ENCODE measurements at places on chromosomes 7 and 10. TPM values are rescaled to one million over a fixed set of nuclear protein-coding genes. Genes with fewer than 3 reads are reported as not detected.
A peak's percentile ranks its signal among the peaks of the same experiment; 100 is the strongest.

DNA sequence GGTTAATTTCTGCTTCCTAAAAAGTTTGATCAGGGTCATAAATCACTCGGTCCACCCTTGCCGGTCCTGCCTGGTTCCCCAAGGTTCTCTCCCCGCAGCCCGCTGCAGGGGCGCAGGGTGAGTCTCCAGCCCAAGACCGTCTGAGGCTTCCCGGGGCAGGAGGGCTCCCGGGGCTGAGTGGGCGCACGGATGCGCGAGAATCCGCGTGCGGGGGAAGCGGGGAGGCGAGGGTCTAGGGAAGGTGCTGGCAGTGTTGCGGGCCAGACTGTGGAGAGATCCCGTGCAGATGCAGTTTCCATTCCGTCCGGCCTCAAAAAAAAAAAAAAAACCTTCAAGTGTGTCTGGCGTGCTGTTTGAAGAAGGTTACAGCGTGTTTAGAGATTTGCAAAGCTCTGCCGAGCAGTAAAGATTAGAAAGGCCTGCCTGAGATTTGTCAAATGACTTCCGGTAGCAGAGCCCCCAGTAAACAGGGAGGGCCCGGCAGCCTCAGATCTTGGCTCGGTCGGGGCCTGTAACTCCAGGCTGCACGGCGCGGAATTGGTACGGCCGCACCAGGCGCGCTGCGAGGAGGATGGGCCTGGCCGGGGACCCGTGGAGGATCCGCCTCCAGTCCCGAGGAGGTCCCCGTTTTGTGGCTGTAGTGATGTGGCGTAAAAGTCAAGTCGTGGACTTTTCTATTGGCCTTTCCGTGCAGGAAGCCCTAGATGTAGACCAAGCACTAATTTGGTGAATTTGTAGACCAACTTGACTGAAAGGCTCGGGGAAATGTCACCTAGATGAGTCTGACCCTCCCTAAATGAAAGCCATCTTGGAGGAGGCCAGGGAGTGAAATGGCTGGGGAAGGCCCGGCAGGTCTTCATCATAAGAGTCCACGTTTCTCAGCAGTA, 293.2 kb upstream of the NFE2L3 start:
- DNase-seq, result no peak

GRCh38 chr10:127194111-127194510, 2.3 kb downstream of the INSYN2A start:
- no peak for DNase-seq

DNA sequence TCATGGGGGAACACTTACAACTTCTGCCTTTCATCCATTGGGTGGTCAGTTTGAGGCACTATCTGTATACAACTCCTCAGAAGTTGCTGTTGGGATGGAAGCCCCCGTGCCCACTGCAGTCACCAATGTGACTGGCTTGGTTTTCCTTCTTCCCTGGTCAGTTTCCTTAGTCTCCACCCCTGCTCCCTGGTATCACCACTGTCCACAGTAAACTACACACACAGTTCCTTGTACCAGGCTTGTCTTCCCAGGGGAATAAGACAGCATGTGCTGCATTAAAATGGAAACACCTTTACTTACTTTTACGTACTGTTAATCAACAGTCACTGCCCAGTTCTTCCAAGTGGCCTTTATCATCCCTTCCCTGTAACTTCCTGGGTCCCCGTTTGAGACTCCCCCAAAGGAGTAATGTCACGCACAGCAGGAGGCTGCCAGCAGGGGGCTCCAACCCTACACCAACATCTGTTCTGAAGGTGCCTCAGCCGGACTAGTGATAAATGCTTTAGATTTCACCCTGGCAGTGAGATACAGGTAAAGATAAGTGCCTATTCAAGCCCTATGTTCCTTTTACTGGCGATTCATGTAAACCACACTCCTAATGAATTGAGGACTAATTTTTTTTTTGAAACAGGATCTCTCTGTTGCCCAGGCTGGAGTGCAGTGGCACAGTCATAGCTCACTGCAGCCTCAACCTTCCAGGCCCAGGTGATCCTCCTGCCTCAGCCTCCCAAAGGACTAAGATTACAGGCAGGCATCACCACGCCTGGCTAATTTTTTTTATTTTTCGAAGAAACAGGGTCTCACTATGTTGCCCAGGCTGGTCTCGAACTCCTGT, 45.3 kb upstream of the PIK3AP1 start:
- peak; percentile 82 for DNase-seq

GRCh38 chr7:107913851-107914250, 22.9 kb downstream of the DLD start:
- no peak for DNase-seq

DNA sequence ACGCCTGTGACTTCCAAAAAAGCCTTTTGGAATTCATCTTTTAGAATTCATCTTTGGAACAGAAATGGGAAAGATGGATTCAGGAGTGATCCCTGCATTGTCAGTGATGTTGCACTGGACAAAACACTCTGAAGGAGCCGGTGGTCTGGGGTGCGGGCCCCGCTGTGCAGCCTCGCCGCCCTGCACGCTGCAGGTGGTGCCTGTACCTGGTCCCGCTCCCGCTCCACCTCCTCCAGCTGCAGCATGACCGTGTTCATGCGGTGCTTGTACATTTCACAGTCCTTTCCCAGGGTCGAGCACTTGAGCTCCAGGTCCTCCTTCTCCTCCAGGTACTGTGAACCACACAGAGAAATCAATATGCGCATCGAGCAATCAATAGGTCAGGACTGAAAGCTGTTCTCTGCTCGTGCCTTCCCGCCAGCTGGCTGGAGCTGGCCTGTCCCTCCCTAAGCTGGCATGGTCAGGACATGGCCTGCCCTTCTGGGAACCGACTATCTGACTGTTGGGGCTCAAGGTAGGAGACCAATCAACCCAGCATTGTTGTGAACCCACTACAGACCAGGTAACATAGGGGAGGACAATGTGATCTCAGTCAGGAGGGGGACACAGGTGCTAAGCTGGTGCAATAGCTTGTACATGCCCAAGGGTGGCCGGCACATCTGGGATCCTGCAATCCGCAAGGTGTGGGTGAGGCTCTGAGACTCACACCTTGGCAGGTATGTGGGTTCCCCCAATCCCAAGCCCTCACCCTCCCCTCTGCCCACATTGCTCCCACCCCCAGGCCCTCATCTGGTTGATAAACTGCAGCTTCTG, 93.8 kb upstream of the GNA12 start:
- DNase-seq, result peak; percentile 32

GRCh38 chr7:86479144-86479543, 164.6 kb upstream of the GRM3 start:
- no peak for DNase-seq

DNA sequence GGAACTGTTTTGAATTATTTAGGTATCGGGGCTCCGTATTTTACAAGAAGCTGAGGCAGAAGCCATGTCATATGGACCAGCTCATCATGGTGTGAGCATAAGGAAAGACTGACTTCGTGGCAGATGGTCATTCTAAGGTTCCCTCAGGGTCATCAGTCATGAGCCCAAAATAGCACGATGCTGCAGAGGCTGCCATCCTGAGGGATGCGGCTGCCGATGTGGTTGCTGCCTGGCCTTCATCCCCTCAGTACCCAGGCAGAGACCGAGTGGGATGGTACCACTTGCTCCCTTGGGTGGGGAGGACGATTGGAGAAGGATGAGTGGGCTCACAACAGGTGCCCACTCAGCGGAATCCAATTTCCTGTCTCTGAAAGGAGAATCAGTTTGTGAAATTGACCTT, 490.3 kb downstream of the SDK1 start:
- DNase-seq, result no peak

GRCh38 chr7:91557789-91558404, 293.7 kb downstream of the FZD1 start:
- DNase-seq, result no peak

DNA sequence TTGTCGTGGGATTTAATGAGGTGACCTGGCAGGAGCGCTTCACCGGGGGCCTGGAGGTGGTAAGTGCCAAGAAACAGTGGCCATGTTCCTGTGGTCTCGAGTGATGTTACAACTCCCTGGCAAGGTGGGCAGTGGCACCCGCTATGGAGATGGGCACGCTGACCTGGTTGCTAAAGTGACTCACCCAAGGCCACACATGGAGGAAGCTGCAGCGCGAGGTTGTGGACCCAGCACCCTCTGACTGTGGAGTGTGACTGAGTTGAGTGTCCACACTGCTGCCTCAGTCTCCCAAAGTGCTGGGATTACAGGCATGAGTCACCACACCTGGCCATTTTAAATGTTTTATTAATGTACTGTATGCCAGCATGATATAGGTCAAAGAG, 73.2 kb downstream of the RGS10 start:
- DNase-seq, result no peak

DNA sequence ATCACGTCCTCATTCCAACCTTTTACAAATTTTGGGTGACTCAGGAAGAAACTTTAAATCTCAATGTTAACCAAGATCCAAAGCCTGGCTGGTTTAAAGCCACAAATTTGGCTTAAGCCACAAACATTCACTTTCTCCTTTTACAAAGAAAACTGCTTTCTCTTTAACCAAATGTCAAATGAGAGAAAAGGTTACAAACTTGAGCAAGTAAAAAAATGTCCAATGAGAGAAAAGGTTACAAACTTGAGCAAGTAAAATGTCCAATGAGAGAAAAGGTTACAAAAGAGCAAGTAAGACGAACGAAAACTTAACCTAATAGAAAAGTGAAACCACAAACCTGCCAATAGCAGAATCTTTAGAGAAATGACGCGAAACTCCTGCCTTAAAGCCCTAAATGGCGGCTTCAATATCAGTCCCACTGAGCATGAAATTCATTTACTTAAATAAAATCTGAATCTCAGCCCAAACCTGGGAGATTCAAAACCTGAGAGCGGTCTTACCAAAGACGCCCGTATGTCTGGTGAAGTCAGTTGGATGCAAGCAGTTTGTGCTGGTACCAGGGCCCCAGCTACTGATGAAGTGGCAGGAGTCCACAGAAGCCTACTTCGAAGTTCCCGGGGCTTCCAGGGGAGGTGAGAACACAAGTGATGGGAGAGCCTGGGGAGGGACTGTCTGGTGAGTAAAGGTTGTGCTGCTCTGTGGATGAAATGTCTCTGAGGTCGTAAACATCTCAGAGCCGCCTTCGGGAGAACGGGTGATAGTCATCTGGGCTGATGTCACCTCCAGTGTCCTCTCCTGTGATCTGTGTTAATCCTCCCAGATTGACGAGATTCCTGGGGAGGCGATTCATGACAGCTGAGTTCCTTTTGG, 74.6 kb downstream of the PAXIP1 start:
- no peak for DNase-seq

GRCh38 chr10:79442171-79443040, 3.0 kb downstream of the ZCCHC24 start:
- DNase-seq, result no peak

- DNase-seq, result no peak
Measured at GRCh38 chr10:114688786-114689185, 30.7 kb upstream of the ABLIM1 start.

DNA sequence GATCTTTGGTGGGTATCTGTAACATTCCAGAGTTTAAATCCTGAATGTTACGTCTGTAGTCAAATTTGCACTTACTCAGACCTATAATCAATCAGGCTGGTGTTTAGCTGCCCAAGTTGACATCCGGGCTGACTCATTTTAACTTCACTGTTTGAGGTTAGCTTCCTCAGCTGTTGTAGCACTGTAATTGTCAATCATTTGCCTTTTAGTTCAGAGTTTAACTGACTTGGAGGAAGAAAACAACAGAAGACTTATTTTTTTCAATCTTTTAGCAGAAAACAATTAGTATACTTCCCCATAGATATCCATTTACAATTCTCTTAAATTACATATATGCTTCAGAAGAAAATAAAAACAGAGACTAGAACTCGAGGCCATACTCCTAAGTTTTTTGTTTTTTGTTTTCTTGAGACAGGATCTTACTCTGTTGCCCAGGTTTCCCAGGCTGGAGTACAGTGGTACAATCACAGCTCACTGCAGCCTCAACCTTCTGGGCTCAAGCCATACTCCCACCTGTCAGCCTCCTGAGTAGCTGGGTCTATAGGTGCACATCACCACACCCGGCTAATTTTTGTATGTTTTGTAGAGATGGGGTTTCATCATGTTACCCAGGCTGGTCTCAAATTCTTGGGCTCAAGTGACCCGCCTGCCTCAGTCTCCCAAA, 38.5 kb upstream of the LRRC17 start:
- no peak for DNase-seq

GRCh38 chr7:123273185-123273584, 73.4 kb upstream of the SLC13A1 start:
- DNase-seq, result no peak

DNA sequence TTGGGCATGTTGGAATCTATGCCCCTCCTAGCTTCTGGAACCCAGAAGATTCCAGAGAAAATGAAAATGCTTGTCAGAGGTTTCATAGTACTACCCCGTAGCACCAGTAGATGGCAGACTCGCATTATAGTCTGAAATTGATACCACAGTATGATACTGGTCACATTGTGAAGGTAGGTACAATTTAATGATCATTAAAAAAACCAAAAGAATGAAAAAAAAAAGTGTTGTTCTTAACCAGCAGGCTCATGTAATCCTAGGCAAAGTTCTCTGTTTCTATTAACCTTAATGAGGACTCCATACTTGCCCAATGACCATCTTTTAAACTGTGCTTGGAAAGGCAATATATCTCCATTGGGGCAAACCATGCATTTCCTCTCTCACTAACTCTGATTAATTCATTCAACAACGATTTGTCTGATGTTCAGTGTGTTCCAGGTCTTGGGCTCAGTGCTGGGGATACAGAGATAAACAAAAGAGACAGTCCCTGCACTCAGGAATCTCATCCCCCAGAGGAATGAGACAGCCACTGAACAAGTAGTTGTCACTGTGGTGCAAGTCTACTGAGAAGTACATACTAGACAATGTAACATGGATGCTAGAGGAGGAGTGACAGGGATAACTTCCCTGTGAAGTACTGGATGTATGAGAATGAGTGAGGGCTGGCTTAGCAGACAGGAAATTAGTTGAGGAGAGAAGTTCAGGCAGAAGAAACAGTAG, 223.5 kb upstream of the PHYHIPL start:
- no peak for DNase-seq

- no peak for DNase-seq
Measured at GRCh38 chr7:137717811-137718271, 128.9 kb downstream of the DGKI start.

GRCh38 chr7:98855610-98856422, 14.0 kb downstream of the TMEM130 start:
- no peak for DNase-seq

The LRGUK gene
- 1.8 TPM for total RNA-seq

The NAPEPLD gene
- 16.2 TPM for total RNA-seq

The WEE2 gene
- total RNA-seq, result not detected

The ASAH2 gene
- not detected for total RNA-seq

The CRTAC1 gene
- 123 TPM for total RNA-seq

The ACBD7 gene
- not detected for total RNA-seq

The WNT8B gene
- 0.18 TPM for total RNA-seq

The SLC26A5 gene
- total RNA-seq, result 1.8 TPM

The RBP4 gene
- total RNA-seq, result 17.4 TPM

The DENND2A gene
- total RNA-seq, result 19.0 TPM

The ZNRF2 gene
- 26.6 TPM for total RNA-seq

The FZD1 gene
- 20.1 TPM for total RNA-seq

The FRA10AC1 gene
- 19.1 TPM for total RNA-seq

The HSPA12A gene
- 8.8 TPM for total RNA-seq
